ENCODE measurements at places on chromosomes 2 and 18.

GRCh38 chr18:44216169-44216568, 464.5 kb upstream of the SETBP1 start:
- DNase-seq = no peak

GRCh38 chr2:218999881-219000568, 6.8 kb upstream of the CRYBA2 start:
- no peak for DNase-seq

DNA sequence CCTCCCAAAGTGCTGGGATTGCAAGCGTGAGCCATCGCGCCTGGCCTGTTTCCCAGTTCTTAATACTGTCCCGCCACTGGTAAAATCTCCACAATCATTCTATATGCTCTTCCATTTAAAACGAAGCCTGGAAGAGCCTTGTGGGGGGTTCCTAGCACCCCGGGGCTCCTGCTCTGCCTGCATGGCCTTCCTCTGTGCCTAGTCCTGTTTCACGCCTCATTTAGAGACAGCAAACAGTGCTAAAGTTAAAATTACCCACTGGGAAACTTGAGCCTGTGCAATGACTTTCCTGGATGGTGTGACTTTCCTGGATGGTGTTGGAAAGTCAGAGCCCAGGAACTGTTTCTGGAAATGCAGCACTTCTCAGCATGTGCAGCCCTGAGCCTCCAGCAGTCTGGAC, 55.0 kb downstream of the INPP5D start:
- DNase-seq = no peak

DNA sequence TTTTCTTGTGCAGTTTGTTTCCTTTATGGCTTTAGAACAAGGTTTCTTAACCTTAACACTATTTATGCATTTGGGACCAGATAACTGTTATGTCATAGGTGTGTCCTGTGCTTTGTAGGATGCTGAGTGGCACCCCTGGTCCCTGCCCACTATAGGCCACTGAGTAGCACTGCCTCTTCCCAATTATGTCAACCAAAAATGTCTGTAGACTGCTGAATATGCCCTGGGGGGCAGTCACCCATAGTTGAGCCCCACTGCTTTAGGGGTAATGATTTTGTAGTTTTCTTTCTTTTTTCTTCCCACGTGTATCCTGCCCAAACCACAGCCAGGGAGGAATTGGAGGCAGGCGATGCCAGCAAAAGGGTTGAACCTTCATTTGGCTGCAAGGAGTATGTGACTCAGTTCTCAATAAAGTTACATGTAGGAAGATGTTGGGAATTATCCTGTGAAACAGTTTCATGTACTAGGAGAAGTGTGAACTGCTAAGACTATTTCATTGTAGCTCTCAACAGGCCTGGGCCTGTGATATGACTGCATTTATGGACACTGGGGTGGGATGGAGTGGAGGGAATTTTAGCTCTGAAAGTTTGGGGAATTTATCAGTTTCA, 65.7 kb downstream of the FMNL2 start:
- no peak for DNase-seq

DNA sequence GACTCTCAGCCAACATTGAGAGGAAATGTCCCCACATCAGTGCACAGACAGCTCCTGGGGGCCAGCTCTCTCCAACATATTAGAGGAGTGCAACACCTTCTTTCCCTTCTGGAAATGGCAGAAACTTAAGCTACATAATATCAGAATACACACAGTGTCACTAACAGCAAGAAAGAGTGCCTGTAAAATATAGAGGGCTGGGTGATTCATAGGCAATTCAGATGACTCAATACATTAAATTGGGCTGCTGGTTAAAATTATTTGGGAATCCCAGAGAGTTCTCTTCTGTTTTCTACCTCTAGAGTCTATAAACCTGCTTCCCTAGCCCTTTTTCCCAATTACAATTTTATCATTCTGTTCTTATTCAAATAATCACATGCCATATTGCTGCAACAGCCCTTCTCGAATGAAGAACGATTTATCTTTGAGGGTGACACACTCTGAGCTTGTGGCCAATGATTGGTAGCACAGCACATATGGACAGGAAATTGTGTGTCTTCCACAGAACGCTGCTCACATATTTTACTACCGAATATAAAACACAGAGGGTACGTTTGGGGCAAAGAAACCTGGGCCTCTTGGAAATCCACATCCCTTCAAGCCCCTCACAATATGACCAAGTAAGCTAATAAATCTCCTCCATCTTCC, 381.2 kb downstream of the MBD2 start:
- DNase-seq = no peak

DNA sequence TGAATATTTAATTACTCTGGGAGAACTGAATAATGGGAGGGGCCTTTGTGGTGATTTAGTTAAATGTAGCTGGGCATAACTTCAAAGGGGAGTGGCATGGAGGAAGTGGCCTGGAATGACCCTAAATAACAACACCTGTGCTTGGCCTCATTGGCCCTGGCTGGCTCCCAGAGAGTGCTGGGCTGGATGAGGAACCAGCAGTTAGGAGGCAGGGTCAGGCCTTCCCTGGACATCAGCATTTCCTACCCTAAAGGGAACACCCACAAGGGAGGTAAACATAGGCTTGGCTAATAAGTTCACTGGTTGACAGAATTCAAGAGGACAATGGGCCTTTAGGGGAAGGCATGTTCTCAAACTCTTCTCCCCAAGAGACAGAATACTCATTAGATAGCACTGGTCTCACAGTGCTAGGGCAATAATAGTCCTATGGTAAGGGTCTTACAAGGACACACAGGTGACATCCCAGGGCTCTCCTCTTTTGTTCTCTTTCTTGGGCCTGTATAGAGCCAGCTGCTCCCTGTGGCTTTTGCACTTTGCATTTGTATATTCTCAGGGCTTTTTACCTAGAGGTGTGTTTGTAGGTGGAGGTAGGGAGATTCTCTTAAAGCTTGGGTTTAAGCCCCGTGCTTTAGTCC, 106.8 kb downstream of the ZNF519 start:
- no peak for DNase-seq

DNA sequence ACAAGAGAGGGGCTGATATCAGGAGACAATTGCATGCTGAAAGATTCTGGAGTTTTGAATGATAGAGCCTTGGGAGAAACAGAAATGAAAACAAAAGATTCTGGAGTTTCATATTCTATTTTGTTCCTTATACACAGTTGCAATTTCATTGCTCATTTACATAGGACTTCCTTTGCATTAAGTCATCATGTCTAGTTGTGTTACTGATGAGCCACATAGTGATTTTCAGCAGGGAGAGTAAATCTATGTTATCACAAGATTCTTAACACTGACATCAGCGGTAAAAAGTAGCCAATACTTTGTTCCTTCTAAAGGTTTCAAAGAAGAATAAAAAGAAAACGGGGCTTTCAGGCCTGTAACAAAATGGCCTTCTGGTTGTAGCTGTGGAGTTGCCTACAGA, 7.1 kb downstream of the ADAM17 start:
- no peak for DNase-seq

- no peak for DNase-seq
Observed at GRCh38 chr2:238910751-238911351, 63.0 kb downstream of the TWIST2 start.

GRCh38 chr2:112481050-112481527, 867 bp upstream of the TTL start:
- DNase-seq = peak; percentile 83

DNA sequence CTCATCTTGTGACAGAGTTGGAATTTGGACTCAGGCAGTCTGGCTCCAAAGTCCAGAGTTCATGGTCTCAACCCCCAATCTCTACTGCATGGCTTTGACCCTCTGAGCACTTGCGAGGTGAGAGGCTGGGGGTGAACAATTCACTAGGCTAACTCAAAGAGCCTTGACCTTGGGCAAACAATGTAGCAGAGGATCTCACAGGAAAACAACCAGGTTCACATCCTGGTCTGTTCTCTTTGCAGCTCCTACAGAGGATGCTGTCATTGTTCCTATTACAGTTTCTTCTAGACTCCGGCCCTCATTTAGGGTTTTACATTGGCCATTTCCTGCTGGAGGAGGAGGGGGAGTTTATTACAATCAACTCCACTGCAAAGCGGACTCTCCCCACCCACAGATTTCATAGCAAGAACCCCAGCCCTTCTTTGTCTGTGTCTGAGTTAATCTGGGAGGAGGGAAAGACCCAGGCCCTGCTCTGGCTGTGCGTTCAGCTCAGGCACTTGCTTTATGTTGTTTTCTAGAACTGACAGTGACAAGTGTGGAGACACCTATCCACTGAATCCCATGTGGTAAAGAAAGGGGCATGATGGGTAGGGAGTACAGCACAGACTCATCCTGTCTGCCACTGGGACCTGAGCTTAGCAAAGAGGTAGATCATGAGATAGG, 101.6 kb downstream of the LBH start:
- no peak for DNase-seq

DNA sequence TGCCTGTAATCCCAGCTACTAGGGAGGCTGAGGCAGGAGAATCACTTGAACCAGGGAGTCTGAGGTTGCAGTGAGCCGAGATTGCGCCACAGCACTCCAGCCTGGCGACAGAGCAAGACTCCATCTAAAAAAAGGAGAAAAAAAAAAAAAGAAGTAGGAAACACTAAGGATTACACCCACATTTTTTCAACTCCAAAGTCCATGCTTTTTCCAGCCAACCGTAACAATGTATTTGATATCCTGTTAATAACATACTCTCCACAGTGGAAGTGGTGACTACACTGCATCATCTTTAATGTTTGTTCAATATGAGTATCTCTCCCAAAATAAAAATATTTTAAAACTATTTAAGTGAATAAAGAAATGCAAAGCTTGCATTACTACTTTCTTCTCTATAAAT, 481.6 kb upstream of the ACVR2A start:
- no peak for DNase-seq

DNA sequence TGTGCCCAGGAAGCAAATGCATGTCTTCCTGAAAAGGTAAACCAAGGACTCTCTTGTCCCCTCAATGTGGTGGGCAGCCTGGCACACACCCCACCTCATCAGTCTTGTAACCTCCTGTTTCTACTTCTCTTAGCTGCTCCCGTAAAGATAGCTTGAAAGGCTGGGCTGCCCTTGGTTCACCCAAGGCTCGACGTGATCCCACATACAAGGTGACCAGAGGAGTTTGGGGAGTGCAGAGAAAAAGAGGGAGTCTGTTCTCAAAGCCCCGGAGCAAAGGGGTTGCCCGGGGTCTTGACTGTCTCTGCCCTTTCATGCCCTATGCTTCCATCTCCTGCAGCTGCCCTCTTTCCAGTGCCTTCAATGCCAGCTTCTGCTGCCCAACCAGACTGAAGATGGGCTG, 18.3 kb upstream of the FOSL2 start:
- no peak for DNase-seq

DNA sequence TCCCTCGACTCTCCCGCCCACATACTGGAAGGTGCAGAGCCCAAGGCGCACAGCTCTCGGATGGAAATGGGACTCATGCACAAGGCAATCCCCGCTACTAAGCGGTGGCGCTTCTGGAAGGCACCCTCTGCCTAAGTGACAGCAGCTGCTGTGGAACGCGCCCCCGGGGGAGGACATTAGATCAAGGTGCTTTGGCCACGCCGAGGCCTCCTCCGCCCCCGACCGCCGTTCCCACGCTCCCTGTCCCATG, 202 bp downstream of the MCEE start:
- DNase-seq = no peak

DNA sequence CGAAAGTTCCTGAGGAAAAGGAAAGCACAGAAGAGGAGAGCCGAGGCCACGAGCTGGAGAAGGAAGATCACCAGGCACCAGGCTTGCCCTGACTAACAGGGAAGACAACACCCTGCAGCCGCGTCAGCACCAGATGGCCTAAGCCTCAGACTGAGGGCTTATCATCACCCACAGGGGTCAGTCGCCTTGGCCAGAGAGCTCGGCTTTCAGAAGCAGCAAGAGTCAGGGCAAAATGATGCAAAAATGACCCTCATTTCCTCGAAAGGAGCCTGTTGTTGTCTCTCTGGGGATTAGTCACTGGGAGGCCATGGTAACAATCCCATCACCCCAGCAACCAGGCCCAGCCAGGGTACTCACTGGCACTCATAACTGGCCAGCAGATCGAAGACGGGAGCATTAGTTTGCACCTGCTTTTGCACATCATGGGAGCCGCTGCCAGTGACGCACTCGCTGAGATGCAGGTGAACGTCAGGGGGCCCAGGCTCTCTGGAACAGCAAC, 42.7 kb upstream of the ZFP36L2 start:
- no peak for DNase-seq

DNA sequence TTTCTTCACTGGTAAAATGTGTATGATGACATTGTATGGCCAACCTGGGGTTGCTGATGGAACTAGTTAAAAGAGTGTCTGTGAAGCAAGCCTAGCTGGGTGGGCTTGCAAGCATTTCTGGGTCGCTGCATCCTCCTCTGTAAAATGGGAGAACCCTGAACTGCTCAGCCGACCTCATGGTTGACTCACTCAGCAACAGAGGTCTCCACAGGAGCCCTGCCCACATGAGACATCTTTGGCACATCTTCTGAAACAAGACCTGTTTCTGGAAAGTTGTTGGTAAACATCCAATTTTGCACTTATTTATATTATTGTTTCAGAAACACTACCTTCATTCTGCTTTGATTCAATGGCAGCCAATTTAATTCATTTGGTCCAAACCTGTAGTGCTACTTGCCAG, 52.6 kb downstream of the BCL11A start:
- DNase-seq = no peak

DNA sequence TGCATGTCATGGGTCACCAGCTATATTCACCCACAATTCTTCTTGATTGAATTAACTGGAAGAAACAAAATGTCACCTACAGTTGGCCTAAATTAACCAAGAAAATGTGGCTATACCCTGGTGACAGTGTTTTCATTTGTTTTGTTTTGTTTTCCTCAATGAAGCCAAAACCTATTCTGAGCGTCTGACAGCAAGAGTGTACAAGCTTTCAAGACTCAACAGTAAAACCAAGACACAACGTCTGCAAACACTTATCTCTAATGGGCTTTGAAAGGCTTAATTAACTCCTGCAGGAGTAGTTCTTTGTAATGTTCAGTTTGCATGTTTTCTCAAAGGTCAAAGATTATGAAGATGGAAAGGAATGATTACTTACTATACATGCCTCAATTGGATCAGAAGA, 827.6 kb upstream of the KLHL29 start:
- DNase-seq = no peak

GRCh38 chr18:31574359-31574758, 17.3 kb upstream of the TTR start:
- DNase-seq = no peak

- DNase-seq = no peak
Observed at GRCh38 chr2:150853263-150853662, 365.8 kb upstream of the RND3 start.

DNA sequence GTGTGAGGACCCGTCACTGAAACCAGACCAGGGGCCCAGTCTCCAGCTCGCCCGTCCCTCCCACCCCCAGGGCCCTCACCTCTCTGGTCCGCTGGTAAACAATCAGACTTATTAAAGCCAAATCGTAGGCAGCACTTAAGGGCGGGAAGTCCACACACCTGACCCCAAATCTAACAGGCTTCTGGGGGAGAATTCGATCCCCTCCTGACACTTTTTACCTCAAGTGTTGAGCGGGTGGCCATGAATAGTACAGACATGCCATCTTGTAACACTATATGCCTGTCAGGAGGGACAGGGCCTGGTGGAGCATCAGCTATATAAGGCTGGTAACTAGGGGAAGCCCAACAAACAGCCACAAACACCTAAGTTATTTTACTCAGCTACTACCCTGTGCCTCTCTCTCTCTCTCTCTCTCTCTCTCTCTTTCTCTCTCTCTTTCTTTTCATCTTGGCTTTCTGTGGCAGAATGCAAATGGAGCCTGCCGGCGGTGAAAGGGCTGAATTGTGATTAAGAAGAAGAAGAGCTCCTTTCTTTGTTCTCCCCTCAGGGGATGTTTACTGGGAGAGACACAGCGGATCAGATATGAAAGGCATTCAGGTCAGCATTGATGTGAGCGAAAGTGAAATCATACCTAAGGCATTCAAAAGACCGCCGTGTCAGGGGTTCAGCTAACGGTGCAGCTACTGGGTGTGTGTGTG, 9.5 kb downstream of the ZEB2 start:
- no peak for DNase-seq

- DNase-seq = no peak
Observed at GRCh38 chr2:2913601-2914120, 464.0 kb downstream of the EIPR1 start.
